ENCODE measurements at places on chromosomes 3 and 15. TPM values are rescaled to one million over a fixed set of nuclear protein-coding genes. Genes with fewer than 3 reads are reported as not detected.

DNA sequence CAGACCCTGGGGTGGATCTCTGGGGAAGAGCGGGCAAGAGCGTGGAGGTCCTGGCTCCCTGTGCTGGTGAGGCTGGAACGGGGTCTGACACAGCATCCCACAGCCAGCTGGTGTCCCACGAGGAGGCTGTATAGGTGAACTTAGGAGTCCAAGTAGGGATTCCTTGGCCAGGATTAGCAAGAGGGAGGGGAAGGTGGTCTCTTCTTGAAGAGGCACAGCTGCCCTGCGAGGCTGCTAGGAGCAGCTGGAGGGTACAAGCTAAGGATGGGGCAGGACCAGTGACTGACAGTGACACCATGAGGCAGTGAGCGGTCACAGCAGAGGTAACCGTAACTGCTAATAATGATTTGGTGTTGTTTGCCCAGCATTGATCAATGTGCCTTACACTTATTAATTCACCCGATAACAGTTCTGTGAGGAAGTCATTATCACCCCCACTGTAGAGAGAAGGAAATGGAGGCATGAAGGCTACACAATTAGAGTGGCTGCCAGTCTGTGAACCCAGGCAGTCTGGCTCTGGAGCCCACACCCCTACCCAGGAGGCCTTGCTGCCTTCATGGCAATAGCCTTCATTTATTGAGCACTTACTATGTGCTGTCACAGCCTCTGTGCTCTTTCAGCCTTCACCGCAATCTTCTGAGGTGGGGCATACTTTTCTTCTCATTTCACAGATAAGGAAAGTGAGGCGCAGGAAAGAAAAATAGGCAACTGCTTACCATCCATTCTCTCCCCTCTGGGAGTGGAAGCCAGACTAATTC lies 59.4 kb downstream of the TMEM44 start:
- no peak for DNase-seq

DNA sequence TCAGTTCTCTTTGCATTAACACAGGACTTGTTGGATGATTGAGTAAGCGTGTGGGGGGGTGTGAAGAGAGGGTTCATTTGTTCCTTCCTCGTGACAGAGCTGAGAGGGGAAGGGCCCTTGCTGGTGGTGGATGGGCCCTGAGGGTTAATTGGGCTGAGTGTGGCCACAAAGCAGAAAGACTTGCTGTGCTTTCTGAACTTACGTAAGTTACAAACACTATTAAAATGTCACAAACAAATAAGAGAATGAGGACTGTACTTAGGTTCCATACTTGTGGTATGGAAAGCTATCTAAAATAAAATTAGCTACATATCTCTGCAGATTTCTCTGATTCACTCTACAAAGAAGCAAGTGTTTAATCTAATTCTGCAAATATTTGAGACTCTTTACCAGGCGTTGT lies 231.3 kb downstream of the LPP start:
- no peak for DNase-seq

- no peak for DNase-seq
These were observed 64.6 kb downstream of the SLCO2A1 start for GRCh38 chr3:133965013-133965570.

DUOXA1 gene
- polyA plus RNA-seq = 0.77 TPM

DNA sequence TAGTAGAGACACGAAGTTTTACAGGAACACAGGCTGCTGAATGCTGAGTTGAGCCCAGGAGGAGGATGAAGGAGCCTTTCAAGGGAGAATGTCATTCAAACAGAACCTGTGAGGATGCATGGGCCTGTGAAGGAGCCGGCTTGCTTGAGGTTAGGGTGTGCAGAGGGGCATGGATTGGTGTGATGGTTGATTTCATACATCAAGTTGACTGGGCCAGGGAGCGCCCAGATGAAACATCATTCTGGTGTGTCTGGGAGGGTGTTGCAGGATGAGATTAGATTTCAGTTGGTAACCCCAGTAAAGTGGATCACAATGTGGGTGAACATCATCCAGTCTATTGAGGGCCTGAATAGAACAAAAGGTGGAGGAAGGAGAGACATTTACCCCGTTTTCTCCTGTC lies 243.6 kb downstream of the EDEM1 start:
- DNase-seq = no peak

DNA sequence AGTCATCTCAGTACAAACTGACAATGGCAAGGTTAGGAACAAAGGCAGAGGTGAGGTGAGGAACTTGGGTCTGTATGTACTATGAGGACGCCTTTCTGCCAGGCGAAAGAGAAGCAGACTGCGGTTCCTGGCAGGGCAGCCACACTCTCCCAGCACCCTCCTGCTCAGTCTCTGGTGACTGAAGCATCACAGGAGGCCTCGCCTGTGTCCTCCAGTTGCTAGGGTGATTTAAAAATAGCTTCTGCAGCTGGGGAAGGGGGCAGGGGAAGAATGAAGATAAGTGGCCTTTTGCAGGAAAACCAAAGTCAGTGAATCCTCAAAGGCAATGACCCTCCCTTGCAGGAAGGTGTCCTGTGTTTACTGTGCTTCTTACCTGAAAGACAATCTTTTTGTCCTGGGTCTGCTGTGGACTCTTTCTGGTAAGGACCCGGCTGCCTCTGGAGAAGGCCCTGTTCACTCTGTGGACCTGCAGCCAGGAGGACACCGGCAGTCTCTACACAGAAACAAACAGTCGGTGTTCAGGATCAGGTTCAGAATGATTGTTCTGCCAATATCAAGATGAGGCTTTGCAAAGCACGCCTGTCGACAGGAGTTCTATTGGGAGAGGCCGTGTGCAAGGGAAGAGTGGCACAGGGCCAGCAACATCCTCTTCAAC lies 65.7 kb upstream of the DGKG start:
- DNase-seq = no peak

DNA sequence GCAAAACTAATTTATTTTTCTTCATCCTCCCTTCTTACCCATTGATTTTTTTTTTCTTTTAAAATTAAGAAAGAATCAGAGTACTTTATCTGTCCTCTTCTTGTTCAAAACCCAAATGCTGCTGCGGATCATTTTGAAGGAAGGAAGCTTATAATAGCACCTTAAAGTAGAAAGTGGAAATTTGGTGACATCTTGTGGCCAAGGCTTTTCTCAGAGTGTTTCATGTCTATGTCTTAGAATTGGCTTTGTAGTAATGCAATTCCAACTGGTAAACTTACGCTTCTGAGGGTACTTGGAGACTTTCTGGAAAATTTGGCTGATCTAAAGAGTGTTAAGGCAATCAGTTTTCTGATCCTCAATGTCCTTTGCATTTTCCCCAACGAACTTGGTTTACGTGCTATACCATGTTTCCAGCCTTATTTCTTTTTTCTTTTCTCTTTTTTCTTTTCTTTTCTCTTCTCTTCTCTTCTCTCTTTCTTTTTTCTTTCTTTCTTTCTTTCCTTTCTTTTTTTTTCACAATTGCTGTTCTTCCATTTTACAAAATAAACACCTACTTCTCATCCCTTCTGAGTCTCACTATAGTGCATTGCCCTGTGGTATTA lies 30.7 kb downstream of the C3orf38 start:
- DNase-seq = no peak

GRCh38 chr3:196273655-196274054 lies 13.9 kb downstream of the PCYT1A start:
- no peak for DNase-seq

THPO gene
- 0.98 TPM for polyA plus RNA-seq

GRCh38 chr3:186257866-186258265 lies 104.2 kb downstream of the DGKG start:
- DNase-seq = no peak

PSTPIP1 gene
- 2.4 TPM for polyA plus RNA-seq
